Activated naive CD8-positive, alpha-beta T cell treated with anti-CD3 and anti-CD28 coated beads, Interleukin-2, amount 50 U/mL, for 16 hours (primary cell): ENCODE measurements at places on chromosomes 4 and X.

DNA sequence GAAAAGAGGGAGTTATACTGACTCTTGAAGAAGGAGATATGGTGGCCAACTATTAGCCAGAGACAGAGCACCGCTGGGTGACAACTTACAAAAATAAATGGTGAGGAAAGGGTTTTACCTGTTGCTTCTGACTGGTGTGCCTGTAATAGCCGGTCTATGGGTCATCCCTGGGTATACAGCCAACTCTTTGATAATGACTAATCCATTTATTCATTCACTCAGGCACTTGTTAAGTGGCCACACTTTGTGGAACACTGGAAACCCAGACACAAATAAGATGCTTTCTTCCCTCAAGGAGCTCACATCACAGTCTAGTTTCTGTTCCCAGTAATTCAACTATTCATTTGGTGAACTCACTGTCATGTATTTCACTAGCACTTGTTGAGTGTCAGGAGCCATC is 13.2 kb upstream of the CAPN6 start:
- DNase-seq = no peak

DNA sequence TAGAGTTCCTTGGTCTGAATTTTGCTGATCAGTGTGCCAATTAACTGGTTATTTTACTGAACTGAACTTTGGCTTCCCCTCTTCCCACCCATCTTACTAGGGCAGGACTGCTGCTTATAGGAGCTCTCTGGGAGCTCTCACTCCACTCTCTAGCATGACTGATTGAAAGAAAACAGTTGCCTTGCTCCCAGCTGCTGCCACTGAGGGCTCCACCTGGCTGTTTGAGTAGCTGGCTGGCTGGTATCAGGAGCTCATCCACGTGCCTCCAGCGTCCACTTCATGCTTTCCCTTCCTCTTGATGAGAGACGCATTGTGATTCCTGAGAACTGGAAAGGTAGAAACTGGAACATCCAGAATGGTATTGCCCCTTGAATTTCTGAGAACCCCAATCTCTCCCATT is 73.0 kb upstream of the KLHL13 start:
- DNase-seq = no peak

GRCh38 chrX:40452031-40452430 is 128.7 kb upstream of the ATP6AP2 start:
- no peak for DNase-seq

GRCh38 chr4:63218856-63219255 is 1190.4 kb downstream of the TECRL start:
- no peak for DNase-seq

- no peak for DNase-seq
Measured at GRCh38 chr4:11197631-11198341, 230.9 kb downstream of the HS3ST1 start.
